Psoas muscle (tissue), 8 donors: ENCODE measurements at places on chromosomes 5 and 9. TPM values are rescaled to one million over a fixed set of nuclear protein-coding genes. Genes with fewer than 3 reads are reported as not detected.

The SLC45A2 gene
- polyA plus RNA-seq, result not detected

The OR5C1 gene
- polyA plus RNA-seq, result not detected

The NIM1K gene
- polyA plus RNA-seq, result 0.20 TPM

The ADAMTS13 gene
- polyA plus RNA-seq, result 1.8 TPM

DNA sequence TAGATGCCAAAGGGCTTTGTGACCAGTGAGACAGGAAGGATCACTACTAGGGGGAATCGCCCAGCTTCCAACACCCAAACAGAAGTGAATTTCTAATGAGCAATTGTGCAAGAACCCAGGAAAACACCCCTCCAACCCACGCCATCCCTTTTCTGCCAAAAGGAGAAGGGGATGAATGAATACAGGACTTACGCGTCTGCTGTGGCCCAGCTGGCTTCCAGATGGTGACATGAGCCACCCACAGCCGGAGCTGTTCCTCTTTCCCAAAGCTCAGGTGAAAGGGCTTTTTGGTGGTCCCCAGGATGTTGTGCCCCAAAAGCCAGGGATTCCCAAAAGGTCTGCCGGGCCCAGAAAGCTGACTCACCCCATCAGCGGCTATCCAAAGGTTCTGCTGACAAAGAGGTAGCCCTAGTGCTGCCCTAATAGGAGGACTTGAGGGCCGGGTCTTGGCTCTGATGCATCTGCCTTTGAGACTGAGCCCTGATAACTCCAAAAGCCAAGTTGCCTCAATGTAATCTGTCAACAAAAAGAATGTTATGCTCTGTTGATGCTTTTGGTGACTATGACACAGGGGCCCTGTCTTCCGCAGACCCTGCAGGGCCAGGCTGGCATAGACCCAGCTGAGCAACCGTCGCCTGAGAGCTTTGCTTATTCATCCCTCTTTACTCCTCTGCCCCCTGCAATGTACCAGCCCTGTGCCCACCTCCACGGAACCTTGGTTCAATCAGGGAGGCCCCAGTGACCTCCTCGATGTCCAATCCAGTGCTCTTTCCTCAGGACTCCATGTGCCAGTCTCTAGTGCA, 14.5 kb downstream of the GSN start:
- H3K4me1 ChIP-seq, result peaks cover 85% of the 10 kb centered on the region
- DNase-seq, result peak; percentile 72
- H3K4me3 ChIP-seq, result no peak overlapping the region
- H3K36me3 ChIP-seq, result no peaks in the 10 kb centered on the region
- peak overlapping the region; percentile 96 for H3K27ac ChIP-seq

- H3K36me3 ChIP-seq, result no peaks in the 10 kb centered on the region
- DNase-seq, result no peak
- no peaks in the 10 kb centered on the region for H3K4me1 ChIP-seq
- H3K27me3 ChIP-seq, result no peaks in the 10 kb centered on the region
- H3K27ac ChIP-seq, result no peak overlapping the region
- H3K4me3 ChIP-seq, result no peak overlapping the region
These were observed 88.8 kb downstream of the CTNND2 start for GRCh38 chr5:11815481-11815880.

GRCh38 chr5:138705007-138705406, 48.2 kb upstream of the CTNNA1 start:
- no peak overlapping the region for H3K27ac ChIP-seq
- H3K4me3 ChIP-seq, result no peak overlapping the region
- DNase-seq, result no peak
- H3K36me3 ChIP-seq, result no peaks in the 10 kb centered on the region
- H3K4me1 ChIP-seq, result no peaks in the 10 kb centered on the region

- no peaks in the 10 kb centered on the region for H3K36me3 ChIP-seq
- H3K27ac ChIP-seq, result no peak overlapping the region
- no peaks in the 10 kb centered on the region for H3K4me1 ChIP-seq
- H3K27me3 ChIP-seq, result no peaks in the 10 kb centered on the region
These were observed 18.9 kb upstream of the SLC30A5 start for GRCh38 chr5:69074664-69075521.

- H3K4me1 ChIP-seq, result peaks cover 71% of the 10 kb centered on the region
- DNase-seq, result no peak
- no peak overlapping the region for H3K27ac ChIP-seq
These were observed 70.9 kb downstream of the TRIO start for GRCh38 chr5:14213813-14214585.
